ENCODE measurements at places on chromosomes 2 and 18.

DNA sequence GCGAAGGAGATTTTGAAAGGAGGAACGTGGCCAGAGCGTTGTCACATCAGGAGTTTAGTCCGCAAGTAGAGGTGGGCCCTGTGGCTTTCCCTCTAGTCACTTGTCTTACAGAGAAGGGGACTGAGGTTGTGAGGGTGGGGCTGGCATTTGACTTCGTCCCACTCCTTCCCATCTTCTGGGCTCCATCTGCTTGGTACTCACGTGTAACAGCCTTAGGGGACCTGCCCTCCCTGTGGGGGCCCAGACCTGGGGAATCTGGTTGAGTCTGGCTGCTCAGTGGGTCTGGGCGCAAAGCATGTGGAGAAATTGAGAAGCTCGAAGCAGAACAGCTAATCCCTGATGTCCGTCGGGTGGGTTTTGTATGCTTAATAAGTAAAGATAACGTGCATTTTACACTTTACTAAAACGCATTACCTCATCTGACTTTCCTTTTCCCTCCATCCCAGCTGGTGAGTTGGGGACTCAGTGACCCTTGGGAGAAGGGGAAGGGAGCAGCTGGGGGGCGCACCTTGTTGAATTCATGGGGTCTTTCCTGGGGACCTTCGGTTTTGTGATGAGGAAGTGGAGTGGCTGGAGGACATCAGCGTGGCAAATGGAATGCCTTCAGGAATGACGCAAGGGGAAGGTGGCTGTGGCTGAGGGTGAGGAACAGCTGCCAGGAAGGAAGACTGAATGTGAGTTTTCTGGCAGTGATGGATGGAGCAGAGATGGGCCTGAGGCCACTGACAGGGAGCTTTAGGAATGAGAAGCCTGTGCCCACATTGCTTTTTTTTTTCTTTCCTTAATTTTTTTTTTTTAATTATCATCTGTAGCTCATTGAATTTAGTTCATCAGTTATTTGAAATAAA is 44.8 kb downstream of the ASAP2 start:
- no peak for DNase-seq

DNA sequence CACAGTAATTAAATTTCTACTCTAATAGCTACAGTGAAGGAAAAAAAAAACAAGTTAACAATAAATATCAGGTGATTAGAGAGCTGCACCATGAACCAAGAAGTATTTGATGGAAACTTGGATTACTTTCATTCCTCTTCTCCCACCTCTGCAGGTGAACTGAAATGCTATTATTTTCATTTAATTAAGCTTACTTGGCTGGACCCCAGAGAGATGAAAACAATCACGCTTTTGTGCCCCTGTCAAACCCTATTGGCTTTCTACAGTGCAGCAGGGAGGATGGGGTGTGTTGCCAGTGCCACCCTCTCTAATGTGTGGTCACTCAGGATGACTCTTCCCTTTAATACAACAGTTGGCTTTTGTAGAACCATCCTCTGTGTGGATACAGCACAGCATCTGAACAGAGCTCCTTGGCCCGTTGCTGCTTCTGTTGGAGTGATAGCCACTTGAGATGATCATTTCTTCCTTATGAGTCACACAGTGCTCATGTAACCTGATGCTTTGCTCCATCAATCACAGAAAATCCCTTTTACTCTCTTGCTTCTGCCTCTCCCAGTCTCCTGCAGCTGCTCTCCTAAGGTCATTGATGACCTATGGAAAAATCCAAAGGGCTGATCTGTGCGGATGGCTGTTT is 5.5 kb upstream of the ARL4C start:
- DNase-seq = peak; percentile 58

DNA sequence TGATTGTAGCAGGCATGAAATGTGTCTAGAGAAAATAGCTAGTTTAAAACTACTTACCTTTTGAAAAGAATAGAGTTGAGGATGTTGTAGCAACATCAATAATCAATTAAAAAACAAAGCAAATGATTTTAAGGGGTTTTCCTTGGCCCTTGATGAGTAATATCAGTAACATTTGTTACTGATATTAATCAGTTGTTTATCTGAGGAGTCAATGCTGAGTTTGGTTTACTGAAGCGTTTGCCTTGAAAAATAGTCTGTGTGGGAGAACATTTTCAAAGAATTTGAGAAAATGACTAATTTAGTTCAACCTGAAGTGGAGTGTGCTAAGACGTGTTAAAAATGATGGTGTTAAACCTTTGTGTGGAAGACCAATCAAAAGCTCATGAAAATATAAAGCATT is 9.3 kb downstream of the PTH2R start:
- no peak for DNase-seq

- no peak for DNase-seq
Measured at GRCh38 chr18:79100944-79101343, 31.8 kb downstream of the ATP9B start.

GRCh38 chr18:41858761-41859555 is 96.1 kb upstream of the PIK3C3 start:
- peak; percentile 6 for DNase-seq

GRCh38 chr18:62437235-62438017 is 85.4 kb upstream of the ZCCHC2 start:
- peak; percentile 42 for DNase-seq

- DNase-seq = peak; percentile 33
Measured at GRCh38 chr18:75638776-75639471, 211.4 kb upstream of the SMIM21 start.

DNA sequence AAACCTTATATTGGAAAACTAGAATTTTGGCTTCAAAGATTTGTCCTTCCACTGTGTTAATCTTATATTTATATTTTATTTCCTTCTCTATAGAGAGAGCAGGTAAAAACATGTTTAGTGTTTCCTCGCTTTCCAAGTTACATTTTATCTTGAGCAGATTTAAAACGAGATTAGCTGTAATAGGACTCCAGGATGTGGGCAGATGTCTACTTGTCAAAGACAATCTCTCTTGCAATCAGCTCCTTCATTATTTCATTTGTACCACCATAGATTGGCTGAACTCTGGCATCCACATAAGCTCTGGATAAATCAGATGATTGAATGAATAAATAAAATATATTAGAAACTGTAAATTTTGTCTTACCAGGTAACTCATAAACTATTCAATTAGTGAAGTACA is 17.5 kb upstream of the KANSL1L start:
- DNase-seq = no peak

DNA sequence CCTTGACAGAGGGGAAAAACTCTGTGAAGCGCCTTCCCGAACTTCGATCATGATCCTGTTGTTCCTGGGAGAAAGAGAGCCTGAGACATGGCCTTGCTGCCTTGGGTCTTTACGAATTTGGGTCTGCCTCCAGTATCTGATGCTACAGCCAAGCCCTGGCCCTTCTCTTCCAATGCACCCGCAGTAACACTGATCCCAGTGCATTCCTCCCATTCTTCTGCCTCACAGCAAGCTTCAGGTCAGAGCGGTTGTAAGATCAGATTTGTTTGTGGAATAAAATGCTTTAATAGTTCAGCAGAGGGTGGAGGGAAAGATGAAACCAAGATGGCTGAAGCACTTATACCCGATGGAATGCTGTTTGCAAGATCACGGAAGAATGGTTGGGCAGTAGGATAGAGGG is 196.7 kb upstream of the SIX2 start:
- DNase-seq = no peak

DNA sequence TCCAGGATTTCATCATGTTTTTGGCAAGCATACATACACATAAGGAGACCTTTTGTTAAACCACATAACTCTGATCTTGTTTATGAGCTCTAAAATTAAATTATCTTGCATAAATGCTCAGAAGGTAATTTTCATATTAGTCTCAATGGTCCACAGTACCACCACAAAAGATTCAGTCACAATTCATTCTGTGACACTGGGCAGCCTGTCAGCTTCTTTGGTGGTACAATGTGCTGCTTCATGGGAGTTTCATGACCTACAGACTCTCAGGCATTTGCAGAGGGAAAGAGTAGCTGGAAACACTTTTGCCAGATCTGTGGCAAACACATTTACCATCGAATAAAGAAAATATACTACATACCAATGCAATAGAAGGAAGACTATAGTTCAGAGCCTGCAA is 51.3 kb upstream of the ZNF397 start:
- DNase-seq = no peak

- no peak for DNase-seq
Measured at GRCh38 chr2:29804671-29805070, 116.7 kb downstream of the ALK start.

DNA sequence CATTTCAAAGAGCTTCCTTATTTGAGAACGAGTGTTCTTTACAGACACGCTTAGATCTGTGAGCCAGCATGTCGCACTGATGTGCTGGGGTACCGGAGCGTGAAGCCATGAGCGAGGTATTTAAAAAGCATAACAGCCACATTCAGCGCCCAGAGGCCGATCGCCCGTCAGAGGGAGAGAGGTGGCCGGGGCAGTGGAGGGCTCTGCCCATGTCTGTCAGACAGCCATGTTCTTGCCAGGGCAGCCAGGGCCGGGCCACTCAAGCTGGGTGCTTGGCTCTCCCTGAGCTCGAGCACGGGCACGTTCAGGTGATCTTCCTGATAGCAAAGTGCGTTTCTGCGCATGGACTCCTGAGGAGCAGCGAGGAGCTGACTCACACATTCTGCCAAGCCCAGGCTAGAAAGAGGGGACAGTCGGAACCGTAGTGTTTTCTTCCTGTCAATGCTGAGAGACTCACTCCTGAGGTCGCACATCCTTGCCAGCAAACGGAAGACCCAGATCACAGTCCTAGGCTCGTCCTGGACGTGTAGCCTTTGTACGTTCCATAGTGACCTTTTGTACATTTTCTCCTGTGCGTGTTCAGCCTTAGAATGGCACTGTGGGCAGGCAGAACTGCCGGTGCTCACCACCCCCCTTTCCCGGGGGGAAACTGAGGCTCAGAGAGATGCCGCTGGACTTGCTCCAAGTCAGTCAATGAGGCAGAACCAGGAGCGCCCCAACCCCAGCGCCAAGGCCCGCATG is 100.7 kb downstream of the NFATC1 start:
- DNase-seq = no peak

GRCh38 chr2:233418761-233419546 is 64.7 kb downstream of the DGKD start:
- DNase-seq = no peak

GRCh38 chr2:61887717-61888266 is 664 bp downstream of the CCT4 start:
- no peak for DNase-seq

- DNase-seq = peak; percentile 36
Measured at GRCh38 chr2:171958475-171958874, 36.2 kb downstream of the HAT1 start.

DNA sequence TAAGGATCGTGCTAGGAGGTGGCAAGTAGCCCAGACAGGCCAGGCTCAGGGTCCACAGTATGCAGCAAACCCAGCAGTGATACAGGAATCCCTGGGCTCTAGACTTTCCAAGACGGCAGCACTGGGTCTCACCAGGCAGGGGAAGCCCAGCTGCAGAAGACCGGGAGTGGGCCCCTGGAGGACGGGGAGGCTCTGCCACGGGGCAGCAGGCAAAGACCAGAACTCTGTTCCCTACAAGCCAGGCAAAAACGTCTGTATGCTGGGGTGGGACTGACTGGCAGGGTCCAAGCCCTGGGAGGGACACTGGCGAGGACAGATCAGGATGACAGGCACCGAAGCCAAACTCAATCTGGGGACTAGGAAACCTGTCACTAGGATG is 98.9 kb upstream of the SEC11C start:
- DNase-seq = no peak

DNA sequence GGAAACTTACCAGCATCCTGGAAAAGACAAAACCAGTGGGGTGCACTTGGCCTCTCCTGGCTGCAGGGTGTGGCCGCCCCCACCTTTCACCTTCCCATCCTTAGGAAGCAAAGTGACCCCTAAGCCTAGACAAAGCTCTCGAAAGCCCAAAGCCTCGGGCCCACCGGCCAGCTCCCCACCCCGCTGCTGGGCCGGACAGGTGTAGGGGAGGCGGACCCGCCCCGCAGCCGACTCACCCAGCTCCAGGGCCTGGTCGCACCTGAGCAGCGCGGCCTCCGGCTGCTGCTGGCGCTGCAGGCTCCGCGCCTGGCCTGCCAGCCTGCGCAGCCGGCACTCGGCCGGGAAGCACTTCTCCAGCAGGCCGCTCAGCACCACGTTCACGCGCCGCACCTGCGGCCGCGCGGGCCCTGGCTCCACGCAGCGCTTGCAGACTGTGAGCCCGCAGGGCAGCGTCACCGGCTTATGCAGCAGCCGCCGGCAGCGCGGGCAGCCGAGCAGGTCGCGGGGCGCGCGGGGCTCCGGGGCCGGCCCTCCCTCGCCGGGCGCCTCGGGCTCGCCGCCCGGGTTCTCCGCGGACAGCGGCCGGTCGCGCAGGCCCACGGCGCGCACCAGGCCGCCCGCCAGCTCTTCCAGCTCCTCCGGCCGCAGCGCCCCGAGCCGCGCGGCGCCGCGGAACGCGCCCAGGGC is 979 bp downstream of the LONRF2 start:
- DNase-seq = no peak

DNA sequence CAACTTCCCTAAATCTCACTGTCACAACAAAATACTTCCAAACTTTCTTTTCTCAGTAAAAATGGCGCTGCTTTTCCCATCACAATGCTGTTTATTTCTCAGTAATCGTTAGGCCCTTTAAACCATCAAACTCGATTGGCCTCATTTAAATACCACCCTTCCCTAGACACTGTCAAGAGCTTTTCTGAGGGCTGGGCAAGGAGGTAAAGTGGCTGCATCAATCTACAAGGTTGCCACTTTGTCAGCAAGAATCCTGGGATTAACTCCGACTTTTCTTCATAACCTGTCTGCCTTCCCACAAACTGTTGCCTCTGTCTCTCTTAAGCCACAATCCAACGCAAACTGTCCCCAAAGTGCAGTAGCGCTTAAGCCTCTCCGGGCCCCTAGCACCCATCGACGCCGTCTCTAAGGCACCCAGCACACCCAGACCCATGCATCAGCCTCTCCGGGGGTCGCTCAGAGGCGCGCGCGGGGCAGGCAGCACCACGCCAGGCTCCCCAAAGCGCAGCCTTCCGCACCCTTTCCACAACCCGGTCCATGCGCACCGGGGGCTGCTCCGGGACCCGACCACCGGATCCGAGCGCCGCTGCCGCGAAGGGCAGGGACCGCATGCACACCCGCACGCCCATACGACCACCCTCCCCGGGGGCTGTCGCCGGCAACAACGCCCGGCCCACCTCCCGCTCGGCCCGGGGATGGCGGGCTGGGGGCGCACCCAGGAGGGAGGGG is 683 bp downstream of the MBOAT2 start:
- no peak for DNase-seq

DNA sequence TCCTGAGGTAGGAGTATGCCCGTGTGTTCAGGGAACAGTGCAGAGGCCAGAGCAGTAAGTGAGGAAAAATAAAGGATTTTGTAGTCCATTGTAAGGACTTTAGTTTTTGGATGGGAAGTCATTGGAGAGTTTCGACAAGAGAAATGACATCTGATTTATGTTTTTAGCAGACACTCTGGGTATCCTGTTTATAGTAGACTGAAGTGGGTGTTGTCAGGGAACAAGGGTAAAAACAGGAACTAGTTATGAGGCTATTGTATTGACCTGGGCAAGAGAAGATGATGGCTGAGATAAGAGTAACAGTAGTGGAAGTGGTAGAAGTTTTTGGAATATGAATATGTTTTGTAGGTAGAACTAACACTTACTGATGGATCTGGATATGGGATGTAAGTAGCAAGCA is 59.8 kb downstream of the GTF2A1L start:
- DNase-seq = no peak

GRCh38 chr2:100984892-100985307 is 17.2 kb upstream of the RPL31 start:
- no peak for DNase-seq

Data from fibroblast of skin of left biceps (primary cell).